ENCODE measurements at places on chromosomes 5 and 9.

- no peak for DNase-seq
Observed at GRCh38 chr5:36901856-36902255, 25.3 kb downstream of the NIPBL start.

DNA sequence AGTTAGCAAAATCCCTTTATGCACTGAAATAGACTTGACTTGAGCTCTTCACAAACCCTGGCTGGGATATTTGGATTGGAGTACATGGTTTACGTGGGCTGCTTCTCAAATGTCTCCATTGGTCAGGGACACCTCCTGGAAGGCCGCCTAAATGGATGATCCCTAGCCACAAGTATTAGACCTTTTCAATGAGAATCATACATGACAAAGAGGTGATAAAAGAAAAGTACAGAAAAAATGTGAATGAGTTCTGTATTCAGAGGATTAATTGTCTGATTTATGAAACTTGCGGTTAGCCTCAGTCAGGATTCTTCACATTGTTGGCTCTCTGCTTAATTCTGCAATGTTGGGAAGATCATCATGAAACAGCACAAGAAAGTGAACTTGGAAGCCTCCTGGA is 752.8 kb upstream of the ADAMTS16 start:
- DNase-seq: no peak

- DNase-seq: no peak
Observed at GRCh38 chr9:91905991-91906469, 44.0 kb downstream of the ROR2 start.

GRCh38 chr5:76192837-76193236 is 109.7 kb downstream of the SV2C start:
- no peak for DNase-seq

- no peak for DNase-seq
Observed at GRCh38 chr9:87592554-87593358, 95.1 kb downstream of the DAPK1 start.

Measured in SHP77 treated with DMSO at 0.1 percent for 48 hours (cell line).